WTC11 (cell line): ENCODE measurements at places on chromosomes 1 and 21.

GRCh38 chr21:38610623-38611251, 112.5 kb upstream of the ERG start:
- no peak for DNase-seq

DNA sequence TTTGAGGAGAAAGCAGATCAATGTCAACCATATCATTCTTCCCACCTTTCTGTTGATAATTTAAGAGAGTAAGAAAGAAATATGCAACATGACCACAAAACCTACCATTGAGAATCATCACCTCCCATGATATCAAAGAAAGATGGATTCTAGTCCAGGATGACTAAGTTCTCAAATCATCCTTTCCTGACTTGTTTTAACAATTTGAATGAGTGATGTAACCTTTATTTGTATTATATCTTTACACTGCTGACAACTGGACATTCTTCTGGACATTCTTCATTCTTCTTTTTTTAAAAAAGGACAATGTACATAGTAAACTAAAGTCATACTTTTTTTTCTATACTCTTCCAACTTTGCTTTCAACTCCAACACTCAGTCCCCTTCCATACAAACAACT, 9.5 kb downstream of the PSMB4 start:
- no peak for DNase-seq

GRCh38 chr1:25631750-25632485, 15.3 kb downstream of the MAN1C1 start:
- no peak for DNase-seq

- no peak for DNase-seq
These were observed 4.4 kb downstream of the PACC1 start for GRCh38 chr1:212410231-212410820.

- no peak for DNase-seq
These were observed 239.8 kb downstream of the SDCCAG8 start for GRCh38 chr1:243495442-243496186.

GRCh38 chr1:204730826-204731459, 45.4 kb upstream of the LRRN2 start:
- DNase-seq = no peak

DNA sequence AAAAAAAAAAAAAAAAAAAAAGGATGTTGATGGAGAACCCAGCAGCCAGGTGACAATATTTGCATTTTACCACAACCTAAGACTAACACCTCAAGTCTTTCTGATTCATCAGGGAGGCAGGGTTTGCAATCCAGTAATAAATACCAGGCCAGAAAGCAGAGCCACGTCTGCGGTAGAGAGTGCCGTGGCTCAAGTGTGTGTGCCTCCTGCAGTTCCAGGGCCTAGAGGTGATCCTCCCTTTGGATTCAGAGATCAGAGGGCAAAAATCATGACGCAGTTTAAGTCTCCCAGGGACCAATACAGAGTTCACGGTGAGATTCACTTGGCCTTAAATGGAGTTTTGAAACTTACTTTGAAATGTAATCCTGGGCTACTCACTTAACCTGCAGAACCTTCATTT, 34.9 kb downstream of the TMCO4 start:
- no peak for DNase-seq

- DNase-seq = no peak
These were observed 60.2 kb downstream of the TOMM20 start for GRCh38 chr1:235068158-235069121.

DNA sequence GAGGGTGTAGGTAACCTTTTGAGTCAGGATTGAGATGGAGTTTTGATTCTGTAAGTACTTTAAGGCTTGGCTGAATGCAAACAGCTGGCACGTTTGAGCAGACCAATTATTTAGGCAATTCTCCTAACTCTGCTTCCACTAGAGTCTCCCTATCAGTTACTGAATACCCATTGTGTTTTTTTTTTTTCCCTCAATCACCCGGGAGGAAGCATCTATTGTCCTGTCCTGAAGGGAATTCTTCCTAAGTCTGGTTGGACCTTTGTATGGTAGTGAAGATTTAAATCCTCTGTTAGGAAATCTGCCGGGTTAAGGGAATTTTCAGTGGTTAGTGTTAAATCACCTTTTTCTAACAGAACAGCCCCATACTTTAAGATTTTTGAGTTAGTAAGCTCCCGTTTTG, 571.2 kb upstream of the USP24 start:
- DNase-seq = no peak

DNA sequence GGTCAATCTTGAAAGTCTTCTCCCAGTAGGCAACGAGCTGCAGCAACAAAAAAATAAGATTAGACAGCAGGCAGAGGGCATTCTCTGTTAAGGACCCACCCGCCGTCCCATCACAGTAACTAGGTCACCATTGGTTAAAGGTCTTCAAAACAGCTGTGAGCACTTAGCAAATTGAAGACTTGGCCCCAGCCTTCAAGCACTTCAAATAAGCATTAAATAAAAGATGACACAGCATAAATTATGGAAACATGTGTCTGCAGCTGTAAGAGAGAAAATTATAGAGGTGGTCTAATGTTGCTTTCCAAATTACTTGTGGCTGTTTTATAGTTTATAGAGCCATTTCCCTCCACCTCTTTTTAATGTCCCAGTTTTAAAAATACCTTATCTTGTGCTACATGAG, 61.2 kb downstream of the VANGL1 start:
- no peak for DNase-seq

GRCh38 chr1:2982615-2983318, 38.5 kb upstream of the ACTRT2 start:
- no peak for DNase-seq
